ENCODE measurements at places on chromosomes 13 and 19.

GRCh38 chr13:112210371-112210770 lies 143.4 kb downstream of the SOX1 start:
- DNase-seq = no peak

GRCh38 chr13:31385540-31385939 lies 185.8 kb downstream of the B3GLCT start:
- no peak for DNase-seq

DNA sequence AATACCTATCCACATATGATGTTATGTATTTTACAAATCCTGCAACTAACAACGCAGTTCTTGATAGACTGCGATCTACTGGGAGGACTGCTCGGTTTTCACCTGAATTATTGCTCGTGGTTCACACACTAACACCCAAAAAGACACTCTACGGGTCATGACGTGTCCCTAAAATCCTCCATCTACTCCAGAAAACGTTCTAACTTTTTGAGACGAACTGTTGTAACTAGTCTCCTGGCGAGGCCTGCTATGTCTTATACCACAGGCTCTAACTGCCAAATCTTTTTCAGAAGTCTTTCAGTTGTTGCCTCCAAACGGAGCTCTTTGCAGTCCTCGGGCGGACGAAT lies 108.2 kb downstream of the KCNRG start:
- DNase-seq = no peak

DNA sequence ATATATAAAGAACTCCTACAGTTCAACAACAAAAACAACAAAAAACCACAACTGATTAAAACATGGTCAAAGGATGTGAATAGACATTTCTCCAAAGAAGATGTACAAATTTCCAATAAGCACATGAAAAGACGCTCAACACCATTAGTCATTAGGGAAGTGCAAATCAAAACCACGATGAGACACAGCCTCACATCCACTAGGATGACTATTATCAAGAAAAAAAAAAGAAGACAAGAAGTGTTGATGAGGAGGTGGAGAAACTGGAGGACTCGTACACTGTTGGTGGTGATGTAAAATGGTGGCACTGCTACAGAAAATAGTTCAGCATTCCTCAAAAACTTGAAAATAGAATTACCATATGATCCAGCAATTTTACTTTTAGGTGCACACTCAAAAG lies 61.0 kb upstream of the SOX1 start:
- DNase-seq = no peak

- DNase-seq = no peak
Measured at GRCh38 chr13:74206061-74206561, 71.9 kb upstream of the KLF12 start.

Data from GM20000 (cell line).